Effector memory CD4-positive, alpha-beta T cell (primary cell): ENCODE measurements at places on chromosomes 13 and 19.

GRCh38 chr19:42335374-42335936 is 10.0 kb downstream of the MEGF8 start:
- DNase-seq = no peak

DNA sequence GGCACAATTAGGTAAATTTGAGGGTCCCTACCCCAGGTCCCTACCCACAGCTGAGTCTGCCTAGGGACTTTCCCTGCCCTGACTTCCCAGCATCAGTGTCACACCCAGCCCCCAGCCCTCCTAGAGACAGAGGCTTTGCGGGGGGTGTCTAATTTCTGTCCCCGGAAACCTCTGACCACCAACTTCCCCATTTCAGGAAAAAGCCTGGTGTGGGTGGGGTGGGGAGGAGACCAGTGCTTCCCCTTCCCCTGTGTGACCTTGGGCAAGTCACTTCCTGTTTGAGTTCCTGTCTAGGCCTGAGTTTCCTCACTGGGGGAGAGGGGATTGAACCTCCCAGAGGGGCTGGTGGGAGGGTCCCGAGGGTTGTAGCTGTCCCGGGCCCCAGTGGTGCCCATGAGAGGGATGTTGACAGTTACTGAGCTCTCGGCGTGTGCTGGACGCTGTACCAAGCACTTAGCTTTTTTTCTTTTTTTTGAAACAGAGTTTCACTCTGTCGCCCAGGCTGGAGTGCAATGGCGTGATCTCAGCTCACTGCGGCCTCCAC is 7.9 kb downstream of the VASP start:
- DNase-seq = peak; percentile 47

- no peak for DNase-seq
Observed at GRCh38 chr19:47998800-47999199, 4.4 kb downstream of the ELSPBP1 start.

DNA sequence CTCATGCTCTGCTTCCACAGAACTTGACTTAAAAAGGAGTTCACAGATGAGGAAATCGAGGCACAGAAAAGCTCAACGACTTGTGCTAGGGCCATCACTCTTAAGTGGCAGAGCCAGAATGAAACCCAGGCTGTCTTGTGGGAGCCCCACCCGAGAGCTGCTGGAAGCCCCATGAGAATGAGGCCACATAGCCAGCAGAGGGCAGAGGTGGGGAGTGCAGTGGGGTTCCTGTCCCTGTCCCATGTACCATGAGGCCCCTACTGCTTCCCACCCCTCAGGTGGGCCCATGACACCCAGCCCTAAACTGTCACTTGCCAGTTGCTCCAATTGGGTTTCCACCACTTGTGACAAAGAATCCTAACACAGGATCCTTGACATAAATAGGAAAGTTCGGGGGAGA is 175.9 kb downstream of the IRS2 start:
- peak; percentile 9 for DNase-seq

DNA sequence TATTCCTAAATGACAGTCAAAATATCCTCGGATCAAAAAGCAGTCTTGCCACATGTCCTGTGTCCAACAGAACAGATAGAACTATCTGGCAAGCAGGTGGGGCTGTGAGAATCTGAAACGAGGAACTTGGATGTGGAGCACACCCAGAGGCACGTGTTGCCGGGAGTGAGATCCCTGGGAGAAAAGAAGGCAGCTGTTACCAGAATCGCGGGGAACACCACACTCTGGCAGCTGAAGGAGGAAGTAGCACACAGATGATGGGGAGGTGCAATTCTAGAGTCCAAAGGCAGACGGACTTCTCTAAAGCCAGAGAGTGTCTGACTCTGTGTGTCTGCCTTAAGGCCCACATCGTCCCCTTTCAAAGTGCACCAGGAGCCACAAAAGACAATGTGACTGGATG is 22.3 kb downstream of the SLC7A1 start:
- DNase-seq = no peak

DNA sequence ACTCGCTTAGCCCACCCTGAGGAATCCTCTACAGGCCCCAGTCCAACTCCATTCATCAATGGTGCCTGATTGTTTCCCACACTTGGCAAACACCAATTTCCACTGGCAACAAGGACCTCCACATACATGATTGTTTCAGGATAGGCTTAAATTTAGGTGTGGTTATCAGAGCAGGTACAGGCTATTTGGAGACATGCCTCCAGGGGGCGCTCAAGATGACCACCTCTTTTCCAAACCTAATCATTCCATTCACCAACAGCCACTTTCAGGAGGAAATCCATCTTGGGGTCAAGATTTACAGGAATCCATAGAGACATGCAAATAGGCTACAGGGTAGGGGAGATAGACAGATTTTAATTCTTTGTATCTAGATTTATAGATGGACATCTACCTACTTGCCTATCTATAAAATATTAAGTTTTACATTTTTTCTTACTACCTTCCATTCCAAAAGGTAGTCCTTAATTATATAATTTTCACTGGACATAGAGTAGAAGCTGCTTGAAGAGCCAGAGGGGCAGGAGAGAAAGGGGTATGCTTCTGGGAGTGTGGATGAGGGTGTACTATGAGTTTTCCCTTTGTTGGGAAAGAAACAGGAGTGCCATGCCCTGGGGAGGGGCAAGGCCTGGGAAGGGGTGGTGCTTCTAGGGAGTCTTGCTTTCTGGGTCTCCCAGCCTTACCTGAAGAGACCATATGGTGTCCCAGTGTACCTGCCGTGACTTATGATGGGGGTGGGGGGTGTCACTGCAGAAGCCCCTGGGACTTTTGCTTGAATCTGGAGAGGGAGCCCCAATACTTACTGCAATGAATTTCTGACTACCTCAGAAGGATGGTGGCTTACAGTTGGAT is 14.1 kb upstream of the PCDH8 start:
- no peak for DNase-seq

DNA sequence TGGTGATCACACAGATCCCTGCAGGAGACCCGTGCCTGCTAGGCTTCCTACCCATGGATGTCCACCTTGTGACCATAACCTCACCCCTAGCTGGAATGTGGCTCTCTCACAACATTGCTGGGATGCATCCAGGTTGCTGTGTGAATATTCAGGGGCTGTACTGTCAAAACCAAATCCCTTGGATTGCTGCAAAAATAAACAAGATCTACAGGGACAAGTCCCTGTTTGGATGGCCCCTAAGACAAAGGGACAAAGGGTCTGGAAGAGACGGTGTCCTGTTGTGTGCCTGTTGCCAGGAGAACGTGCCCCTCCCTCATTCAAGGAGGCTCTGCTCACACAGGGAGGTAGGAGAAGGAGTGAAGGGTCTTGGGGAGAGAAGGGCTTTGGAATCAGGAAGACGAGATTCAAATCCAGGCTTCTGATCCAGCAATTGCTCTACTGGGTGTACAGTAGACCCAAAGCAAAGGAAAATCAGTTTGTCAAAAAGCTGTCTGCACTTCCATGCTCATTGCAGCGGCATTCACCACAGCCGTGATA is 89.2 kb upstream of the WASF3 start:
- no peak for DNase-seq

- DNase-seq = no peak
Observed at GRCh38 chr13:107202371-107203023, 634.6 kb upstream of the ARGLU1 start.

DNA sequence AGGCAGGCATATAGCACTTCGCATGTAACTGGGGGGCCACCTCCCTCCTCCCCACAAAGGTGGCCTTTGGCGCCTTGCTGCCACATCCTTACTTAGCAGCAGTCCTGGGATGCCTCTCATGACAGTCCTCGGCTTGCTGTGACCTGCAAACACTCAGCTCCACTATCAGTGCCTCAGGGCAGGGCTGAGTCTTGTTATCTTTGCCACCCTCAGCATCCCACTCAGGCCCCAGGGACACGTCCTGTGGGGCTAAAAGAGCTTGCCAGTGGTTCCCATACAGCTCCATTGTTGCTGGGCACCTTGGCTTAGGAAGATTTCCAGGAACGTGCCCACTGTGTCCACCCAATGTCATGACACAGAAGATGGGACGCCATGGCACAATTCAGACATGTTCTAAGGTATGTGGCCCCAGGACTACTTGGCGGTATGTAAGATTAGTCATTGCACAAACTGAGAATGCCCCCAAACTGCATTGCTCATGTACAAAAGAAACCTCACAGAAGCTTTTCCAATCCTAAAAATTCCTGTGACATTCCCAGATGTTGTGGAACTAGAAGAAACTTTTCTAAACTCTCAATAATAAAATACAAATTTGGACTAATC is 16.3 kb downstream of the DOCK9 start:
- DNase-seq = no peak
